CD4-positive, alpha-beta T cell treated with Interleukin-17A for 1 hour (primary cell): ENCODE measurements at places on chromosomes 6 and 20.
A peak's percentile ranks its signal among the peaks of the same experiment; 100 is the strongest.

GRCh38 chr6:6771224-6771945 is 182.9 kb downstream of the LY86 start:
- no peak for DNase-seq

DNA sequence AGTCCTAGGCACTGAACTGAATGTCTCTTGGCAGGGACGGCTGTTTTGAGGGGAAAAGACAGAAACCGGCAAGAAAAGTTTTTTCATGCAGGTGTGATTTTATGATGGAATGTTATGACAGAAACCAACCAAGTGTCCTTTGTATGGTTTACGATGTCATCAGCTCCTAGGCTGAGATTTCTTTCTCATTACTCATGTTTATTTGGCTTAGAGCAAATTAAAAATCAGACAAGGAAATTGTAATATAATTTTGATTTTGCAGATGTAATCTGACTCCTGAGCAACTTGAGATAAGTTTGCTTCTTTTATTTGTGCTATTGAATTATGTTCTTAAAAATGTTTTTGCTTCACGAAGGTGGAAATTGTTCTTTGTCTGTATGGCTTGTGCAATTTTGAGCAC is 58.8 kb upstream of the MAP3K7 start:
- DNase-seq, result no peak

DNA sequence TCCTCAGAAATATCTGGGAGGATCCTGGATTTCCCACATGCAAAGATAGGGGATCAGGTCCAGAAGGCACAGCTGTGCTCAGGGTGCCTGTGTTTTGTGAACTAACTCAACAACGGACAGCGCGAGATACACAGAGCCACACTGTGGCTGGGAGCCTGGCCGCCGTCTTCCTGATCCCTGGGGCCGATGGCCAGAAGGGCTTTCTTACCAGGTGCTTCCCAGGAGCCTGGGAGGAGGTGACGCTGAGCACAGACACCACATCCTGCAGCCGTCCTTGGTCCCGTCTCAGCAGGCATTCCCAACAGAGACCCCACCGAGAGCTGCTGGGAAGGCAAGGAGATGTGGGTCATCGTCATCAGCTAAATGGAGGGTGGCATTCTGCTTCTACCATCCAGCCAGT is 144.6 kb upstream of the AFDN start:
- DNase-seq, result no peak

GRCh38 chr6:100172322-100172713 is 178.3 kb upstream of the MCHR2 start:
- no peak for DNase-seq

- no peak for DNase-seq
Observed at GRCh38 chr20:60215816-60216730, 257.9 kb downstream of the CDH26 start.

DNA sequence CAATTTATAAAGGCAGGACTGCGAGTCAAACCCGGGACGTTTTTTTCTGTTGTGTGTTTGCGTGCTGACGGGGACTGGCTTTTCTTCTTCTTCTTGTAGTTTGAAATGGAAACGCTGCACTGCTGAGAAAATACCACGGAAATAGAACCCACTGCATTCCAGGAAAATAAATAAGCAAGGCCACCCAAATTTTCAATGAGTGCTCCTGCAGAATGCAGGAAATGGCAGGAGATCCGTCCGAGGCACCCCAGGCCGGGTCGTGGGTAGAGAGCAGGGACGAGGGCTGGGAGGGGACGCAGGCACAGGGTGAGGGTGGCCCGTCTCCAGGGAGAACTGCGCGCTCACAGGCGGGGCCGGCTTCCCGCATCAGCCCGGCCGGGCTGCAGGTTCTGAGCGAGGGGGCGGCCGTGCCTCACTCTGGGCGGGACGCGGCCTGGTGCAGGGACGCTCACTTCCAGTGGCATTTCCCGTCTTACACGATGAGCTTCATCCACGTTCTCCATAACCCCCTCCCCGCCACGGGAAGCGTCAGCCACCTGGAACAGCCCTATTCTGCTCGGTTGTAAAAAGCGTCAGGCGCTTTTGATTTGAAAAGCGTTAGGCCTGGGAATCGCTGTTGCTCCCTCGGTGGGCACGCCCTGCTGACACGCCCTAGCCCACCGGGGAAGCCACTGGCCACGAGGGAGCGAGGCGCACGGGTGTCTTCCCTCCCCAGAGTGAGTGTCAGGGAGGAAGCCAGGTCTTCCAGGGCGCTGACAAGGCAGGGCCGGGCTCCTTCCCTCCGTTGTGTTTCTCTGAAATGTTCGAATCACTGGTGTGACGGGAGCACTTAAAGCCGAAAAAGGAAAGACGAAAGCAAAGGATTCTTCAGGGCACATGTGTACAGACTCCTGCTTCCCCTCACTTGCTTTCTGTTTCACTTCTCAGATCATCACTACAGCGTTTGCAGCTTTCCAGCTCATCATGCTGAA is 17.9 kb upstream of the EXOC2 start:
- peak; percentile 71 for DNase-seq

- no peak for DNase-seq
Observed at GRCh38 chr6:161658211-161658610, 384.4 kb upstream of the AGPAT4 start.

DNA sequence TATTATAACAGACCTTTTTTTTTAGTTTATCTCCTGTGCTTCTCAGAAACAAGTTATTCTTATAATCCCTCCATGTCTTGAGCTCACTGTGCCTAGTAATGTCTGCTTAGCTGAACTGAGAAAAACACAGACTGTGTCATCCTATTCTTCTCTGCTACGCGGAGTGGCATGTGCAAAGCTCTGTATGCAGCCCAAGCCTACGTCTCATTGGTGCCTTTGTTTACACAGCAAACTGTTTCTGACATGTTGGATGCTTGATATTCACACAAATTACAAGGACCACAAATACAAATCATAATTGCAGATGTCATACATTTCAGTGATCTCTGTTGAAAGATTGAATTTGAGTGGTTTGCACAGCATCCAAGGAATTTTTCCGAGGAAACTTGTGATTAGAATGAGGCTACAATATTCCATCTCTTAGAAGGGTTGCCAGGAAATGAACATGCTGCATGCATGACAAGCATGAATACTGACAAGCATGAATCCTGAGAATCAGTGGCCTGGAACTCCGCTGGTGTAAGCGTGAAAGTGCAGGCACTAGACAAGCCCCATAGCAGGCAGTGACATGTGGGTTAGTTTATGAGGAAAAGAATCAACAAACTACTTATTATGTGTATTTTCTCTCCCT is 128.4 kb upstream of the SGK1 start:
- DNase-seq, result no peak

GRCh38 chr6:343960-344815 is 47.4 kb upstream of the IRF4 start:
- DNase-seq, result no peak

- no peak for DNase-seq
Observed at GRCh38 chr20:7196481-7196880, 429.0 kb downstream of the BMP2 start.

GRCh38 chr6:121847806-121848522 is 412.5 kb downstream of the GJA1 start:
- DNase-seq, result no peak

DNA sequence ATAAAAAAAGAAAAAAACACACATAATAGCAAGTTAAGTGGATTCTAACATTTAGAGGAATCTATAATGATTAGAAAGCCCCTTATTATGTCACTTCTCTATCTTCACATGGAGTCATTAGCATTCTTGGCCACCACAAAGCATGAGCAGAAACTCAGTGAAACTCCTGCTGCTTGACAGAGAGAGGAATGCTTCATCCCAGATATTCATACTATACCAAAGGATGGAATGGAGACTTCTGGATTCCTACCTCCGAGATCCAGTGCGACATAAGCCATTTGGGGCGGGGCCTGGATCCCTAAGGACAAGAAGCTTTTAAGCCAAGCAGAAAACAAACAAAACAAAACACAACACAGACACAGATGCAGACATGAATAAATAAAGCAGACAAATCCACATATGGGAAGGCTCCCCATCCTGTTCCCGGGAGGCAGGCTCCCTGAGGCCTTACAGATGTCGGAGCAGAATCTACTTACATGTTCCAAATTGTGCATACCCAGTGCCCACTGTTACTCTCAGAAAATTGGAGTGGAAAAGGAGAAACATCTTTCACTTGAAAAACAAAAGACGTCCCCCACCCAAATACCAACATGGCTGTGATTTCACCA is 727.3 kb downstream of the MAFB start:
- no peak for DNase-seq

DNA sequence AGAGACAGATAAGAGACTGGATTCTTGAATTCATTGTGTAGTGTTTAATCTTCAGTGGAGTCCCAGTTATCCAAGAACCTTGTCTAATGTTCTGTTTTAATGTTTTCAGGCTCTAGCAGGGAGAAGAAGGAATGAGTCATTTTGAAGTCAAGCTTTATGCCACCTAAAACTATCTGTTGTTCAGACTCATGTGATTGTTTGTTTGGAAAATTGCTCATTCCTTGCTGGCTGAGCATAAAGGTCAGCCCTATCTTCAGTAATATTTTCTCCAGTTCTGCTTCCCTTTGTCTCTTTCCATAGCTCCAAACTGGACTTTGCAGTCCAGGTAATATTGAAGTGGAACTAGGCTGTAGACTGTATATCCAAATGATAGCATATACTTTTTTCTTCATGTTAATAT is 34.2 kb downstream of the CLVS2 start:
- no peak for DNase-seq

DNA sequence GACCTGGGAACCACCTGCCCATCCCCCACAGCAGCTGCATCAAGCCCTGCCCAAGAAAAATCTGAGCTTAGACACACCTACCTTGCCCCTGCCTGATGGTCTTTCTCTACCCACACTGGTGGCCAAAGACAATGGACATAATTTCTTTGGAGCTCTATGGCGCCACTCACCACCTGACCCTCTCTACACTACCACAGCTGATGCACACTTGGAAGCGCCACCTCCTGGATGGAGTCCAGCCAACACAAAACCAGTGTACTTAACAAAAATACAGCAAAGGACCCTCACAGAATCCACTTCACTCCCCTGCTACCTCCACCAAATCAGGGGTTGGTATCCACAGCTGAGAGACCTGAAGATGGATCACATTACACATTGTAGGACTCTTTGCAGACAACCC is 39.7 kb upstream of the CLVS2 start:
- no peak for DNase-seq

DNA sequence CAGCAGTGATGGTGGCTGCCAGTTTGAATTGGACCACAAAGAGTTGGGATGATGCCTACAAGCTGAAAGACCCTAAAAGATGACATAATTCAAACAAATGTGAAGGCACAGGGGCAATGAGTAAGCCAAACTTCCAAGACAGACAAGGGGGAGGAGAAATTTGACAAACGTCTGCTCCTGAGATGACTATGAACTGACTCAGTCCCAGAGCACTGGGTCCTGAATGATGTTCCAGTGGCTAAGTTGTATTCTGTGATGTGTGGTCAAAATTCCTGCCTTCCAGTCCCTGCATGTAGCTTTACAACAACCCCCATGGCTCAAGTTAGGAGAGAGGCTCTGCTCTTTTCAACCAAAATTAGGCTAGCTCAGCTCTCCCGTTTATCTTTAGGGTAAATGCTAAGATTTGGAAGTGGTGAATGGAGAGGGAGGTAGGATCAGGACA is 86.1 kb upstream of the SIRPA start:
- DNase-seq, result no peak

GRCh38 chr6:96784650-96785049 is 52.6 kb downstream of the GPR63 start:
- no peak for DNase-seq

DNA sequence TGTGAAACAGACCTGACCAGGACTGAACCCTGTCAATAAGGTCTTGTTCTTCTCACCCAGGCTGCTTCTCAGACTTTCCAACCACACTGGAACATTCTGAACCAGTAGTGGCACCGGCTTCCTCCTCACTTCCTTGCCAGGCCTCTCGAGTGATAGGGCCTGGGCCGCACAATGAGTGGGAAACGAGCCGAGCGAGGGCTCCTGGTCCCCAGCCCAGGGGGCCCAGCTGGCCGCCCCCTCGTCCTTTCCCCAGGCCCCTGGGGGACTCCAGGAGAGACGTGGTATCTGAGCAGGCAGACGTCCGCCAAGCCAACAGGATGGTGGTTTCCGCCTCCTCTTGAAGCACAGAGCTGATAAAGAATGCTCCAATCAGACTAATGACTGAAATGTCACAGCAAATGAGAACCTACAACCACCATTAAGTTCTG is 117.9 kb downstream of the GMDS start:
- peak; percentile 27 for DNase-seq

DNA sequence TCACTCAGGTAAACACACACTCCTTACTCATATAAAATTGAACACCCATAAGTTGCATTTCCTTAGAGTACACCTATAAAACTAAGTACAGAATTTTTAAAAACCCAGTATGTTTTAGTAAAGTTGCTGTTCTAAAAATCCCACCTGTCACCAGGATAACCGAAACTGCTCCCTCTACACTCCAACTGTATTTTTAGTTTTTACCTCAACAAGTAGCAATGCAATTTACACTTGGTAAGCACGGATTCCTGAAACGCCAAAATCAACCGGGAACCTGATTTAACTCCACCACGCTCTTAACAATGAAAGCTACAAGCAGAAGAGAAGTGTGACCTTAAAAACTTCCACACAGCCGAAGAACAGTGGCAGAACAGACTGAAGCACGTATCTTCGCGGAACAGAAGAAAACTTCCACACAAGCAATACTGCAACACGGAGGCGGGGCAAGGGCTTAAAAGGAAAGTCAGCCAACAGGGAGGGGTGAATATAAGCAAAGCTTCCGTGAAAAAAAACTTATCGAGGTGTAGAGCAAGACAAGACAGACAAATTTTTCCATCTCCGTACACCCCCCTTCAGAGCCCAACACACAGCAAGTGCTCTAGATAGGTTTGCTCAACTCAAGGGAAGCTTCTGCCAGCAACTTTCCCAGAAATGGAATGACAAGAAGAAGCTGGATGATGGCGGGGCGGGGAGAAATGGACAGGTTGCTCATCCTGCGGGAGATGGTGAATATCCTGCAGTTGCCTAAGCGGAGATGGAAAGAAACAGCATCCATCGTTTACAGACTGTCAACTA is 1.4 kb downstream of the STAU1 start:
- peak; percentile 81 for DNase-seq

DNA sequence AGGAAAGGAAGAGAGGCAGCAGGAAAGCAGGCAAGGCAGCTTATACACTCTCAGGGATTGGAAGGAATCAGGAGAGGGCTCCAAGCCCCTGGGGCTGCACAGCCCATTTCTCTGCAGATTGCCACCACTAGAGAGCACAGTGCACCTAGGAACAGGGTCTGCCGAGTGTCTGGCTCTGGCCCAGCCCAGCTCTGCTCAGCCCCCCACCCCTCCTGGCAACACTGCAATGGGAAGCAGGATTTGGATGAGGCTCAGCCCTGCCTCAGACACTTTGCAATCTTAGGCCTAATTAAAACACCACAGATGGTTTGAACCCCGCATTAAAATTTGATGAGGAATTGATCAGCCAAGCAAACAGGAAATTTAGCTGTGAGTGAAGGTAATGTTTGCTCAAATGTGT is 252.7 kb downstream of the DHX35 start:
- no peak for DNase-seq

DNA sequence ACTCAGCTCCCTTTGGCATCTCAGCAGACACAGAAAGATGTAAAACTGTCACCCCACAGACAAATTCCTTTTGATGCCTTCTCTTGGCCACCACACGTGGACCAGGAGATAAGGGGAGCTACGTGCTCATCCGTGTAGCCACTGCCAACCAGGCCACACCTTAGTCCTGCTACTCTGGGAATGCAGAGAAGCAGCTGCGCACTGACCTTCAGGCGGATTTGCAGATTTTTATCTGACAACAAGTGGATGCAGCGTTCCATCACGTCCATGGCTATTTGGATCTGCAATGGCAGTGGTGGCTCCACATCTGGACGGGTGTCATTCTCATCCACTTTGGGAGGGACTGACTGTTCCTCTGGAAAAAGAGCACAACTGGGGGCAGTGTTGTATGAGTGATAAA is 30.8 kb downstream of the TTI1 start:
- no peak for DNase-seq
